Cardiac atrium fibroblast (primary cell): ENCODE measurements at places on chromosomes 1 and 21. TPM values are rescaled to one million over a fixed set of nuclear protein-coding genes. Genes with fewer than 3 reads are reported as not detected.

The SPRR2F gene
- not detected in 2 replicates for total RNA-seq

The C1QB gene
- total RNA-seq, result not detected in 2 replicates

The DCST1 gene
- total RNA-seq, result not detected in 2 replicates

The TNFRSF8 gene
- 0.16 and 0.18 TPM in 2 replicates for total RNA-seq

The REN gene
- not detected in 2 replicates for total RNA-seq

The CDC7 gene
- total RNA-seq, result 8.7 and 9.2 TPM in 2 replicates

The CASZ1 gene
- 0.16 TPM in 1 of 2 replicates, not detected in the other for total RNA-seq

The PPIH gene
- 22.4 and 36.1 TPM in 2 replicates for total RNA-seq

The ALX3 gene
- not detected in 2 replicates for total RNA-seq

The EPS8L3 gene
- not detected in 2 replicates for total RNA-seq

The AKR7A3 gene
- 0.54 TPM in 1 of 2 replicates, not detected in the other for total RNA-seq

The EFNA3 gene
- 0.90 and 2.8 TPM in 2 replicates for total RNA-seq

The IL22RA1 gene
- 0.16 TPM in 1 of 2 replicates, not detected in the other for total RNA-seq

The CFHR2 gene
- total RNA-seq, result not detected in 2 replicates

The RAB7B gene
- total RNA-seq, result 3.1 and 8.6 TPM in 2 replicates

The TPTE gene
- total RNA-seq, result not detected in 2 replicates

The ARV1 gene
- 9.6 and 30.1 TPM in 2 replicates for total RNA-seq

The ARMH1 gene
- not detected in 2 replicates for total RNA-seq

The OR10J1 gene
- not detected in 2 replicates for total RNA-seq

The FALEC gene
- total RNA-seq, result not detected in 2 replicates

The VTCN1 gene
- not detected in 2 replicates for total RNA-seq

The CLCA4 gene
- total RNA-seq, result not detected in 2 replicates

The CRNN gene
- total RNA-seq, result not detected in 2 replicates

The CHIA gene
- total RNA-seq, result not detected in 2 replicates
